ENCODE measurements at places on chromosomes 13 and 19.

GRCh38 chr19:34067861-34068271 lies 104.4 kb upstream of the LSM14A start:
- no peak for DNase-seq

GRCh38 chr19:41288673-41289530 lies 21.1 kb upstream of the CCDC97 start:
- no peak for DNase-seq

DNA sequence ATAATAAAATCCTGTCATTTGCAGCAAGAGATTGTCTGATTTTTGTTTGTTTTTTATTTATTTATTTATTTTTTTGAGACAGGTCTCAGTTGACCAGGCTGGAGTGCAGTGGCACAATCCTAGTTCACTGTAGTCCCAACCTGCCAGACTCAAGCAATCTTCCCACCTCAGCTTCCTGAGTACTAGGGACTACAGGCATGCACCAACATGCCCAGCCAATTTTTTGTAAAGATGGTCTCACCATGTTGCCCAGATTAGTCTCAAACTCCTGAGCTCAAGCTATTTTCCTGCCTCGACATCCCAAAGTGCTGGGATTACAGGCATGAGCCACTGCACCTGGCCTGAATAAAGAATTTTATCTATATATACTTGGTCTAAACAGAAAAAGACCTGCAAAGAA lies 17.6 kb downstream of the ZNF233 start:
- no peak for DNase-seq

- peak; percentile 56 for DNase-seq
Measured at GRCh38 chr13:67736646-67737420, 506.7 kb upstream of the PCDH9 start.

DNA sequence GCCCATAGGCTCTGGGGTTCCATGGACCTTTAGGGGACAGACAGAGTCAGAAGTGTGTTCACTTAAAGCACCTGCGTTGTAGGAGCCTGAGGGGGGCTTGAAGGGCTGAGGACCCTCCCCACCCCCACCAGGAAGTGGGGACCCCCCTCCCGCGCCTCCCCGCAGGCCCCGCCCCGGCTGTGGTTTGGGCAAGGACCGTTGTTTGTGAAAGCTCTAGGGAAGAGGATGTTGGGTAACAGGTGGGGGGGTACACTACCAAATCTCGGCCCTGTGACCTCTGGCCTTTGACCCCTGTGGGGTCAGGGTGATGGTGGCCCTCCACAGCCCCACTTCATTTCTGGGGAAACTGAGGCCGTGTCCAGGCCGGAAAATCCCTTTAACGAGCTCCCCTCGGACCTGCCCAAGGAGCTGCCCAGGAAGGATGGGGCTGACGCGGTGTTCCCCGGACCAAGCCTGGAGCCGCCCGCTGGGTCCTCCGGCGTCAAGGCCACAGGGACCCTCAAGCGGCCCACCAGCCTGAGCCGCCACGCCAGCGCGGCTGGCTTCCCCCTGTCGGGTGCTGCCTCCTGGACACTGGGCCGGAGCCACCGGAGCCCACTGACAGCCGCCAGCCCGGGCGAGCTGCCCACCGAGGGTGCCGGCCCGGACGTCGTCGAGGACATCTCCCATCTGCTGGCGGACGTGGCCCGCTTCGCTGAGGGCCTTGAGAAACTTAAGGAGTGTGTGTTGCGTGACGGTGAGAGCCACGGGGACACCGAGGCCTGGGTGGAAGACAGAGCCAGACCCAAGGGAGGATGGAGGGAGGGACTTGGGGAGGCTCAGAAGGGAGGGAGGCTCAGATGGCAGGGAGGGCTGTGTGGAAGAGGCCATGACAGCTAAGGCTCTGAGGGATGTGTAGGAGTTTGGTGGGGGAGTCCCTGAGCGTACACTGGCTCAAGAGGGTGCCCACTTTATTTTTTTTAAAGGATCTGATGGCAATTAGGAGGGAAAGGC lies 1.3 kb downstream of the ARHGAP45 start:
- DNase-seq, result no peak

GRCh38 chr19:16143399-16144215 lies at the start of gene HSH2D:
Gene HSH2D, plus strand, starts transcription at chr19:16143685. Its CDS starts 5,066 bp downstream, at chr19:16148751.
- DNase-seq, result no peak

DNA sequence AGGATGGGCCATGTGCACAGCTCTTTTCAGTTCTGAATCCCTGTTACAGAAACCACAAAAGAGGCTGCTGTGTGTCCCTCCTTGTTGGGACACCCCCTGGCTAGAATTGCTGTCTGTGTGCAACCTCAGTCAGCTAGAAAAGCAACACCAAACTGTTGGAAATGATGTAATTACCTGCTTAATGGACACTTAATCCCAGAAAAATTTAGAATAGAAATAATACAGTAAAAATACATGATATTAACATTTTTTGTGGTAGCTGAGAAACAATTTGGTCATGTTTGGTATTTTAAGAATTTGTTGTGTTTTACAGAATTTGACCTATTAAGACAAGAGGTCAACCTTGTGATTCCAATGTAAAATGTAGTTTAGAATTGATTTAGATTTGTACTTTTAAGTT lies 46.8 kb downstream of the FAM124A start:
- DNase-seq, result no peak

DNA sequence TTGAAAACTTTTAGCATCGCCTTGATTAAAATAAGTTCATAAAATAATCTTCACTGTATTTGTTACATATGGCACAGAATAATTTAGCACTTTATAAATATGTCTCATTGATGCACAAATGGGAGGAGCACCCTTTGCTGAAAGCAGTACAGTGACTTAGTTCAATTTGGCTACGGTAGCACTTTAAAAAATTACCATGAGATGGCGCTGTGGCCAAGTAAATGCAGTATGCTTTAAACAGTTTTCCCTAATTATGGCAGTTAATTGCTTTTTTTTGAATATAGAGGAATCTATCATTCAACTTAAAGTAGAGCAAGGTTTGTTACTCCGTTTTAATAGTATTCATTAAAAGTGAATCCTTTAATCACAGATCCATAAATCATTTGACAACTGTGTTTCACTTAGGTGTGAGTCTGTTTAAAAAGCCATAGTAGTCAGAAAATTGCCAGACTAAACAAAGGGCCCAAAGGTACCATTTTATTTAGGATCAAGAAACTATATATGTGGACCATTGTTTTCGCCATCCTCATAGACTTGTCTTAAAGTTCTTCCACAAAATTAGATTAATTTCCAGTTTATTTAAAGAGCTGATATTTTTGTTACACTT lies 34.7 kb upstream of the ESD start:
- DNase-seq, result peak; percentile 34

DNA sequence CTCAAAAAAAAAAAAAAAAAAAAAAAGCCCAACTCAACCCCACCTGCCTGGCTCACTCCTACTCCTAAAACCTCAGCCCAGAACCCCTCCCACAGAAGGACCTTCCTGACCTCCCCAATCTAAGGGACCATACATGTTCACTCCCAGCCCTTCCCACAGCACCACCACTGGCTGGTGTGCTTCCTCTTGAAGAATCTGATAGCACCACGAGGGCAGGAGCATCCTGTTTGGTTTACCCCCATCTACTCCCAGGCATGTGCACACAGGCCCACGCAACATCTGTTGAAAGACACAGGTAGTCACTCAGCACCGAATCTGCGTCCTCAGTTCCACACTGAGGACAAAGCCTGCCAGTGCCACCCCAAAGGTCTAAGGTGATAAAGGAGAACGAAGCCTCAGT lies 8.2 kb downstream of the LATS2 start:
- no peak for DNase-seq

All from left renal pelvis (tissue), 4 donors.